ENCODE measurements at places on chromosomes 7 and 10.

DNA sequence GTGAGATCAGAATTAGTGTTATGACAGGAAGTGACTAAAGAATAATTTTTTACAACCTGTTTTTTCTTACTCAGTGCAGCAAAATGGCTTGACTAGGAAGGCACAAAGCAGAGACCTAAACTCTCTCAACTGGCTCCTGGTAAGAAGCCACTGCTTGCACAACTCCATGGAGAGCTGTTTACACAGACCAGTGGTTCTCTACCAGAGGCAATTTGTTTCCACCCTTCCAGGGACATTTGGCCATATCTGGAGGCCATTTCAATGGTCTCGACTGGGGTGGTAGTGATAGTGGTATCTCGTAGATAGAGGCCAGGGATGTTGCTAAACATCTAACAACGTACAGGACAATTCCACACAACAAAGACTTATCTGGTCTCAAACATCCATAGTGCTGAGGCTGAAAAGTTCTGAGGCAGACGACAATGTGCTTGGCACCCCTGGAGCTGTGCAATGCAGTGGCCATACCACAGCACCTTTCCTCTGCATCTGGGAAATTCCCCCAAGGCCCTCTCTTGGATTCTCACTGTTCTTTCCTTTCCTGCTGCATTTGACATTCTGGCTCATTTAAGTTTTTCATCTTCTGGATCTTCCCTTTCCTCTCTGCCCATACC lies 105.4 kb upstream of the LAMB4 start:
- DNase-seq: no peak

DNA sequence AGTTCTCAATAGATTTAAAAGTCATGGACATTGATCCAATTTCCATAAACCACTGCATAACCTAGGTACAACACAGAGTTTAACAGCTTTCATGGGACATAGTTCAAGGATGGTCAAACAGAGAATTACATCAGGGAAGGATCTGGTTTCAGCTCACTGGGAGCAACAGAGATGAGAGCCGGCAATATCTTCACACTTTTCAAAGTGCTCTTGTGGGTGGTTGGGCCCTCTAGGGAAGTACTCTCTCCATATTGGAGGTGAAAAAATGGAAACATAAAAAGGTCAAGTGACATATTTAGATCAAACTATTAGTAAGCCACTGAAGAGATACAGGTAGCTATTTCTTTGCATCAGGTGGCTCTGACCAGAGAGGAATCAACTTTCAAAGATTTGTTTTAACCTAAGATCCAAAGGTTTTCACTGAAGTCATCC lies 61.8 kb upstream of the LRRN3 start:
- no peak for DNase-seq

- DNase-seq: no peak
Observed at GRCh38 chr10:130739757-130740145, 571.8 kb downstream of the TCERG1L start.

GRCh38 chr10:129058664-129059155 lies 408.3 kb upstream of the MGMT start:
- DNase-seq: no peak

GRCh38 chr10:70476249-70477035 lies 2.1 kb upstream of the PALD1 start:
- DNase-seq: no peak

- DNase-seq: no peak
Observed at GRCh38 chr10:92789067-92789466, 59.3 kb upstream of the EXOC6 start.

- DNase-seq: no peak
Observed at GRCh38 chr7:66015440-66016130, 33.6 kb upstream of the GUSB start.

- no peak for DNase-seq
Observed at GRCh38 chr7:146359176-146359575, 242.6 kb downstream of the CNTNAP2 start.

GRCh38 chr7:85185424-85186082 lies 1.3 kb downstream of the SEMA3D start:
- DNase-seq: peak; percentile 27

DNA sequence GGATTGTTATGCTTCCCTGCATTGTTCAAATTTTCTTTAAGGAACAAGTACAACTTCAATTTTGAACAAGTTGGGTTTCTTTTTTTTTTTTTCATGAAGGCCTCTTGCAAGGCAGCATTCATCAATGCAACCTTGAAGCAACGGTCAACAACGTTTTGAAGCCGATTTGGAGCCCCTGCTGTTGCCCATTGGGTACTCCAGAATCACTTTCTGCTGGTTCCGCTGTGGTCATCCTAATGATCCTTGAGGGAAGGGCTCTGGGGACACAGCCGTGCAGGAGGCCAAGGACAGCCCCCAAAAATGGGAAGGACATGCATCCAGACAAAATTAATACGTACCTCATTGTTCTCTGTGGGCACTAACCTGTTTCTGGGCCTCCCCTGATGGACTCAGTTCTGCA lies 84.6 kb upstream of the MGMT start:
- no peak for DNase-seq

- no peak for DNase-seq
Observed at GRCh38 chr7:57438244-57438643, 11.7 kb upstream of the ZNF716 start.

GRCh38 chr7:111090846-111091245 lies at the start of gene LRRN3:
Gene LRRN3 (plus strand): TSS chr7:111091127. CDS start chr7:111122773, 31,646 bp downstream.
- DNase-seq: no peak

- no peak for DNase-seq
Observed at GRCh38 chr7:139575338-139575680, 51.8 kb downstream of the CLEC2L start.

GRCh38 chr10:7438196-7438986 lies 27.6 kb upstream of the SFMBT2 start:
- no peak for DNase-seq

DNA sequence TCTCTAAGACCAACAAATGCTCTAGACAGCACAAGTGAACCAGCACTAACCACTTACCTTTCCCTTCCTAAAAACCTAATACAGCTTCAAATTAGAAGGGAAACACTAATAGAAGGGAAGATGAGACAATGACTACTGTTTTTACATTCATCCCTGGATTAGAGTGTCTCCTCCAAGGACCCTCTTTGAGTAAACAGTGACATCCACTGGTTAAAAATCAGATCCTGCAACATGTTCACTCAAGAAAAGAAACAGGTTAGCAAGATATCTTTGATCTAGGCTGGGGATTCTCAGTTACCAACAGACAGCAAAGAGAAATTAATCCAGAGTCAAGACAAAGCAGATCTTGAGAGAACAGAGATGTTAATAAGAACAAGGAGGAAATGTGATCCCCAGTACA lies 177.7 kb upstream of the GHITM start:
- no peak for DNase-seq

GRCh38 chr7:31335161-31335856 lies 5.2 kb downstream of the NEUROD6 start:
- DNase-seq: no peak

DNA sequence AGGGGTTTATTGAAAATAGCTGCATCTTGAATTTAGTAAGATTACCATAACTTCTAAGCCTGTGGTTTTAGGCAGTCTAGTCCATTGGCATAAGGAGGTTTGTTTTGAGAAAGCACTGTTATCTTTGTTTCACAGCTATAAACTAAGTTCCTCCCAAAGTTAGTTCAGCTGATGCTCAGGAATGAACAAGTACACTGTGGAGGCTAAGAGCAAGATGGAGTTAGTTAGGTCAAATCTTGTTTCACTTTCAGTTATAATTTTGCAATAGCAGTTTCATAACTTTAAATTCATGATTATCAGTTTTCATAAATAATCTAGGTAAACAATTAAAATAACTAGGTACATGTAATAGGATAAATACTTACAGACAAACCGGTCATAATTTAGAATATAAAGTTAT lies 15.4 kb downstream of the SEC61G start:
- no peak for DNase-seq

DNA sequence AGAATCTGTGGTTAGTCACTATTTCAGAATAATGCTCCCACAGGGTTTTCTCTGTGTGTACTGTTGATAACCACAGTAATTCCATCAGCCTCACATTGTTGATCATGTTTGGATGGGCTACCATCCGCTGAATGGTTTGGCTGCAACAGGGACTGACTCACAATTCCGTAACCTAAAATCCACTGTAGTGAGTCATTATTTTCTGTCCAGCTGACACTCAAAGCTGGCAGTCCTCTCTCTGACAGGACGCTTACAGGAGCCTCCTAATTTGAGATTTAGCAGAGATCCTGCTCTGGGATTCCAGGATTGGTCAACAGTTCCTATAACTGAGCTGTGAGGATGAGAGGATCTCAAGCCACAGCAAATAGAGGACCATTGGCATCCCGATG lies 32.7 kb downstream of the VWA2 start:
- no peak for DNase-seq

DNA sequence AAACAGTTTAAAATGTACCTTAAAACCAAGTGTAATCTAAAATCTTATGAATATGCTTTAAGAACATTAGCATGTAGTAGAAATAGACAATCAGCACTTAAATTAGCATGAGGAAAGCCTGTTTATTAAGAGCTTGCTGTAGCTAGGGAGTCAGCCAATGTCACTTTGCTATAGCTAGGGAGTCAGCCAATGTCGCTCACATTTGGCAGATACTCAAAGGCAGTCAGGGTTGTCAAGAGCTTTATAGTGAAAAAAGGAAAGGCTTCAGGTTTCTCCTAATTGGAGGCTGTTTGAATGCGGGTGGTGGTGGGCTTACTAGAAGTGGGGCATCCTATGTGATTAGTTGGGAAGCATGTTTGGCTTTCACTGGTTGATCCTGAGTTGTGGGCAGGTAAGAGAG lies 226.2 kb upstream of the DGKB start:
- no peak for DNase-seq

- no peak for DNase-seq
Observed at GRCh38 chr7:130966246-130967009, 232.4 kb upstream of the KLF14 start.

DNA sequence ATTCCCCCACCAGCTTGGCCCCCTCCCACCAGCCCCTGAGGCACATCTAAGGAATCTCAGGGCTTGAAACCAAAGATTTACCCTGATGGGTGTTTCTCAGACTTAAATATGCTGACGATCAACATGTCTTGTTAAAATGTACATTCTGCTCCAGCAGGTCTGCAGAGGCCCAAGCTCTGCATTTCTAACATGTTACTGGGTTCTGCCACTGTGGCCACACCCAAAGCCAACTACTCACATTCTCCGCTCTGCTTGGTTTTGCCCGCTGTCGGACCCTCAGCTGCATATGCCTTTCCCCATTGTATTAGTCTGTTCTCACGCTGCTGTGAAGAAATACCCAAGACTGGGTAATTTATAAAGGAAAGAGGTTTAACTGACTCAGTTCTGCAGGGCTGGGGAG lies 8.9 kb downstream of the PIP4K2A start:
- DNase-seq: no peak

DNA sequence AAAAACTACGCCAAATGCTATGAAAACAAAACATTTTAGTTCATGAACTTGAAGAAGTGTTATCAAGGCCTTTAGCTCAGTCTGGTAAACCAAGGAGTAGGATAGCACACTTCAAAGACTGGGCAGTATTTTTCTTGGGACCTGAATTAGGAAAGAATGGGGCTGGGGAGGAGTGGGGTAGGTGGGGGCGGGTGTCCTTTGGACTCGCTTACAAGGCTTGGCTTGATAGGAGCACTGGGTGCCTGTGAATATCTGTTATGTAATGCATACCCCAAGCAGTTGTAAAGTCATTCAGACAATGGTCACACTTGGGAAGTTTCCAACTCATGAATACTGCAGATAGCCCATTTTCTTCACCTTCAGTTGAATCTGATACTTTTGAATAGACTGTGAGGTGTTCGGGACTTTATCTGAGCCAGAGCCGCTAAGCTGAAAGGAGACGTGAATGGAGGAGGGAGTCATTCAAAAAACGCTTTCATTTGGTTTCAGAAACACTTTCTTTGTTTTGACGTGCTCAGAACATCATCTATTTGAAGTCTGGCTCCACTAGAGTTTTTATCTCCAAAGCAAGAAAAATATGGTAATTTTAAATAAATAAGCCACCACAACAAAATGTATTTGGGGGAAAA lies 70.1 kb upstream of the FAM204A start:
- DNase-seq: no peak

DNA sequence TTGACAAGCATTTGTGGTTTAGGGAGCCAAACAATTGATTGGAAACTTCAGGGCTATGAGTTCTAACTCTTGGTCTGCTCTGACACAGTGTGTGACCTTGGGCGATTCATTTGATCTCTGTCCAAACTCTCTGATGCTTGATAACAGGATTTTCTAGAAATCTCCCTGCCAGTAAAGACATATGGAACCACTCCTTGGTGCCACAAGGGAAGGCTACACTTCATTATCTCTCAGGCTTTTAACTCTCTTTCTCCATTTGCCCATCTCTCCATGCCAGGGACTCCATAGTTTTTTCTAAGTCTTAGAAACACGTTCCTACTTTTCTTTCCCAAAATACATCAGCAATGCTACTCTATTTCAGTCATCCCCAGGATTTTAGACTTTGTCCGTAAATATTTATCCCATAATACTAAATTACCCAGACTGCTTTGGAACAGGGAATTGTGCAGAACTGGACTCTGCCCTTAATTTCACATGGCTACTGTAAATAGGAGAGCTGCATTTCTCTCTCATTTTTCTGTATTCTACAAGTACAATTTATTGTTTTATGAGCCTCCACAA lies 488.2 kb downstream of the SUGCT start:
- no peak for DNase-seq

GRCh38 chr7:1746491-1746975 lies 76.5 kb downstream of the ELFN1 start:
- DNase-seq: no peak

DNA sequence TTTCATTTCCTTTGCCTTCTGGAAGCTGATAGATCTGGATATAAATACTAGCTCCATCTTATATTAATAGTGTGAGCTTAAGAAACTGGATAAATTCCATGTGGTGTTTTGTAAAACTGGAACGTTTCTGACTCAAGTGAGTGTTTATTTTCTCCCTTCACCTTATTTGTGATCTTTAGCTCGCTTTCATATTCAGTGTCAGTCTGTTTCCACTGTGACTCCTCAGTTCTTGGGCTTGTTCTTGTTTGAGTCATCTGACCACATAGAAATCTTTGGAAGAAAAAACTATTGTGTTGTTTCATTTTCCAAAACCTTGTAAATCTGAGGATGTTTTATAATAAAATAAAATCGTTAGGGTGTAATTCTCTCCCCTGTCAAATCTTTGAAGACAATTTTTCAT lies 186.4 kb downstream of the POLR1F start:
- DNase-seq: no peak

DNA sequence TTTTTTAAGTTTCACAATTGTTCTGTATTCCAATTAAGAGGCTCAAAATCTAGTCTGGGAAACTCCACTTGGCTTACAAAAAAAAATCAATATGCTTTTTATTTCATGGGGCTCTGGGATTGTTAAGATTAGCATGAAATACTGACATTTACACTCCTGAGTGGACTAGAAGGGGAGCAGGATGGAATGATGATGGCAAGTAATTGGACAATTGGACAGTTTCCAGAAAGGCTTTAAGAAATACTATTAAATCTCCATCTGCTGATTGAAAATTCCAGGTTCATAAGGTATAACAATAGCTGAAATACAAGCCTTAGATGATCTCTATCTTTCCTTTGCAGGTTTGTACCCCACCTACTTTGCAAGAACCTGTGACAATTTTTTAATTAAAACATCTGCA lies 184.4 kb downstream of the LRRTM3 start:
- DNase-seq: no peak
